Dermis microvascular lymphatic vessel endothelial cell (primary cell): ENCODE measurements at places on chromosomes 11 and 22.
A peak's percentile ranks its signal among the peaks of the same experiment; 100 is the strongest.

- no peak for DNase-seq
Observed at GRCh38 chr11:85052636-85053035, 574.5 kb downstream of the DLG2 start.

DNA sequence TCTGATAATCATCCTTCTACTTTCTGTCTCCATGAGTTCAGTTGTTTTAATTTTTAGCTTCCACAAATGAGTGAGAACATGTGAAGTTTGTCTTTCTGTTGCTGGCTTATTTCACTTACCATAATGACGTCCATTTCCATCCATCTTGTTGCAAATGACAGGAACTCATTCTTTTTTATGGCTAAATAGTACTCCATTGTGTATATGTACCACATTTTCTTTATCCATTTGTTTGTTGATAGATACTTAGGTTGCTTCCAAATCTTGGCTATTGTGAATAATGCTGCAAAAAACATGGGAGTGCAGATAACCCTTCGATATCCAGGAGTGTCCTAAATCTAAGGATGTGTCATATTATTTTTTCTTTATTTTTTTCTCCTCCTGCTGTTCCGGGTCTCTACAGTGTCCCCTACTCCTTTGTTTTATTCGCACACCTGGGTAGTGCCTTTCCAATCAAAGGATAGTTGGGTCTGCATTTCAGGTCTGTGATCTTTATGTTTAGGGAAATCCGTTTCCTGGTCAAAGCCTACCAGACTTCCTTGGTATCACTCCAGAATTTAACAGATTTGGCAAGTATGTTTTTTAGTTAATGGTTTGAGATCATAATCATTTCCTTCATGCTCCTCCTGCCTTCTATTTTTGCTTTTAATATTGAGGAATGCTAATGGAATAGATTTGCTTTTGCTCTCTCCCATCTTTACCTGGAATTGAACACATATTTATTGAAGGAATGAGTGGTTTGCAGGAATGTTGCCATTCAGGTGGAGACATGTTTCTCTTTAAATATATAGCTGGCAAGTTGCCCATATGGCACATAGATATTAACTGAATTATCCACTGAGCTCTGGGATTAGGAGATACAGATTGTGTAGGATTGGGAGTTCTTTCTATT lies 53.7 kb downstream of the ARHGEF12 start:
- peak; percentile 51 for DNase-seq

DNA sequence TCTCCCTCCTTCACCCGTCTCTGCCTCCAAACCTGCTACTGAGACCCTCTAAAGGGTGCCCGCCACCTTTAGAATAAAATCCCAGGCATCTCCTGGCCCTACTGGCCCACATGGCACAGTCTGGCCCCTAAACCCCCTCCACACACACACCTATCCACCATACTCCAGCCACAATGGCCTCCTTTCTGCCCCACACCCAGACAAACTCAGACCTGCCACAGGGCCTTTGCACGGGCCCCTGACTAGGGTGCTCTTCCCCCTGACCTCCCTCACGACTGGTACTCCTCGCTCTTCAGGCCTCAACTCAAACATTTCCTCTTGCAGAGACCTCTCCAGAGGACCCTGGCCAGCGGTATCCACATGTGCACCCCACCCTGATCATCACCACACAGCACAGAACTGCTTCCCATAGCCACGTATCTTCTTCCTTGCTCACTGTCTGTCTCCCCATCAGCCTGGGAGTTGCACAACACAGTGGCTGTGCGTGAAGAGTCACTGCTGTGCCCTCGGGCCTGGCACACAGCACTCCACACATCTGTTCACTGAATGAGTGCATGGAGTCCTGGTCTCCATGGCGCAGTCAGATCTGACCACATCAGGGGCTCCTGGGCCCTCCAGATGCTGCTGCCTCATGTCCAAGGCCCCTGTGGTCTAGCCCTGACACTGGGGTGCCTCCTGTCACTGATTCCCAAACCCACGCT lies 66.2 kb upstream of the TCF20 start:
- DNase-seq = no peak

- peak; percentile 4 for DNase-seq
Observed at GRCh38 chr11:132646890-132647289, 885.4 kb downstream of the OPCML start.

- DNase-seq = no peak
Observed at GRCh38 chr11:120917559-120918239, 106.2 kb upstream of the TBCEL start.
